ENCODE measurements at places on chromosomes 2 and 18.

- no peak for DNase-seq
Measured at GRCh38 chr18:59555995-59556659, 141.1 kb downstream of the CCBE1 start.

DNA sequence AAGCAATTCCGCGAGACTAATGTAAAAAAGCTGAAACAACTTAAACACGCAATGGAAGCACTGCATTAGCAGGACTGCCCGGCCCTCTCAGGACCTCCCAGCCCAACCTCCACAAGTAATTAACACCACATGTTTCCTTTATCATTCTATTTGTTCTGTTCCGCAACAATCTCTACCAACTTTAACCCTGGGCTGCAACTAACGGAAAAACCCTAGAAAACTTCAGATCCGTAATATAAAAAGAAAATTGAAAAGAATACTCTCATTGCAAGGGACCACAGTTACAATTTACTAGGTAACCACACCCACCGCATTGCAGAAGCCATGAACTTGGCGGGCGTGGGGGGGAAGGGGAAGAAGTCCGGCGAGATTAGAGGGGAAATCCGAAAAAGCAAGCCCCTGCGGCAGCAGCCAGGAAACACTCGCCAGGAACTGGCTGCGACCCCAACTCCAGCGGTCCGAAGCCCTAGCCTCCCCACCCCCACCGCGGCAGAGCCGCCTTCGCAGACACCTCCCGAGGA lies 1.2 kb downstream of the EPB41L3 start:
- DNase-seq = no peak

DNA sequence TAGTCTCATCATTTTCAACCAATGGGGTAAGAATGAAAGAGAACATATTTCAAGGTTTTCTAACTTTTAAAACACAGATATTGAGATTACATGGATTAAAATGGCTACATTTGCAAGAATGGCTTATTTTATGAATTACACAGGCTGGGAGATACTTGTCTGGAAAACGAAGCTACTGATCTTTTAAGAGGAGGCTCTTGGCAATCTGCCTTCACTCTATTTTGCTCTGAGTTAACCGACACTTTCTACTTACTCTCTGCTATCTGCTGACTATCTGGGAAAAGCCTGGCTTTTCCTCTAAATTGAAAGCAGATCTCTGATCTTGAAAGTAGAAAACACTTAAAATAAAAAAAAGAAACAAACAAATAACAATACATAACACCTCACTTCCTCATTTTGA lies 325.4 kb upstream of the LINC00305 start:
- DNase-seq = no peak

DNA sequence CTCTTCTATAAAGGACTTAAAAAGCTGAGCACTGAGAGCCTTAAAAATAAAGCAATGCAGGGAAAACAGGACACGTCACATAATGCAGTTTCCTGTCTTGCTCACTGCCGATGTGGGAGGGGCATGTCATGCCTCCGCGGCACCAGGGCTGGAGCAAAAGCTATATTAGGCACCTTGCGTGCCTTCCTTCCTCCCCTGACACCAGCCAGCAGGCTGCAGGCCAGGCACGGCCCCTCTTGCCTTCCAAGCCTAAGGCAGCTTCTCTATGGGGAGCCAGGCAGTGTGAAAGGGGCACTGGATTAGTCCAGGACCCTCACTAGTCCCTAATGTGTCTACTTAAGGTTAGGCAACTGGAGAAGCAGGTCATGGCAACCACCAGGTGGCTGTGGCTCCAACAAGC lies 26.3 kb downstream of the MRPL35 start:
- DNase-seq = no peak

DNA sequence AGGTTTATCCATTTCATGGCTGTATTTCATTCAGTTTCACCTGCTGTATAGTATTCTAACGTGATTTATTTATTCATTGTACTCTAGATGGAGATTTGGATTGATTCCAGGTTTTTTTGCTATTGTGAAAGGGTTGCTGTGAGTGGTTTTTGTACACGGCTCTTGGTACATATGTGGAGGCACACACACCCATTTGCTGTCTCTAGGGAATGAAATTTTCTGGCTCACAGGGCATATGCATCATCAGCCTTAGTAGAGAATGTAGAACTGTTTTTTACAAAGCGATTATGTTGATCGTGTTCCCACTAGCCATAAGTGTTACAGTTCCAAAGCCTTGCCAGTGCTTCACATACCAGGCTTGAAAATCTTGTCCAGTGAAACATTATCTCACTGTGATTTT lies 5.1 kb downstream of the SPTBN1 start:
- DNase-seq = no peak

GRCh38 chr2:28345619-28346018 lies 47.0 kb upstream of the FOSL2 start:
- no peak for DNase-seq

DNA sequence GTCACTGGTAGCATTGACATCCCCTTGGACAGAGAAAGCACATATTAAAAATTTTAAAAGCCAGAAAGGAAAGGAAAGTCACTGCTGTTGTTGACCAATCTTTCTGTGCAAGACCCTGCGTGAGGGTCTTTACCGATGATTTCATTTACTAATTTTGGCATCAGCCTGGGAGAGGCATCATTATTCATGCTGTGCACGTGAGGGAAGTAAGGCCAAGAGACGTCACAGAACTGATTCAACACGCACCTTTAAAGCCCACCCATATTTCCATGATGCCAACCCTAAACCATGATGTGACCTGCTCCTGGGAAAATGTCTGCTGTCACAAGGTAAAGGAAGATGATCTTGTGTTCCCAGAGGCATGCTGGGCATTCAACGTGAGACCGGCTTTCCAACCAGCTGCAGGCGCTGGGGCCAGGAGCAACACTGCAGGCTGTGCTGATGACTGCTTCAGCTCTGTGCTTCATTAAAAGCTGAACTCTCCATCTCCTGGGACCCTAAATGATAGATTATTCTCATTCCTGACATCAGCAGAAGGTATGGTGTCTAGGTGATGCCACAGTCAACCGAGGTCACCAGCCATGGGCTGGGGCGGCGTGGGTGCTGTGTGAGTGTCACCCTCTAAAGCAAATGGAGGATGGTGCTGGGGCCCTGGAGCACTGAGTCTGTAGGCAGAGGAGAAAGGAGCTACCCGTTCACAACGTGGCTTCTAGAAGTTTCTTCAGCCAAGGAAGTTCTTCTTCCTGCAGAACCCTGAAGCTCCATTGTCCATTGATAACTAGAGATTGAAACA lies 53.9 kb downstream of the TMEM18 start:
- DNase-seq = no peak

GRCh38 chr2:238449241-238449640 lies 22.5 kb downstream of the ASB1 start:
- DNase-seq = no peak

DNA sequence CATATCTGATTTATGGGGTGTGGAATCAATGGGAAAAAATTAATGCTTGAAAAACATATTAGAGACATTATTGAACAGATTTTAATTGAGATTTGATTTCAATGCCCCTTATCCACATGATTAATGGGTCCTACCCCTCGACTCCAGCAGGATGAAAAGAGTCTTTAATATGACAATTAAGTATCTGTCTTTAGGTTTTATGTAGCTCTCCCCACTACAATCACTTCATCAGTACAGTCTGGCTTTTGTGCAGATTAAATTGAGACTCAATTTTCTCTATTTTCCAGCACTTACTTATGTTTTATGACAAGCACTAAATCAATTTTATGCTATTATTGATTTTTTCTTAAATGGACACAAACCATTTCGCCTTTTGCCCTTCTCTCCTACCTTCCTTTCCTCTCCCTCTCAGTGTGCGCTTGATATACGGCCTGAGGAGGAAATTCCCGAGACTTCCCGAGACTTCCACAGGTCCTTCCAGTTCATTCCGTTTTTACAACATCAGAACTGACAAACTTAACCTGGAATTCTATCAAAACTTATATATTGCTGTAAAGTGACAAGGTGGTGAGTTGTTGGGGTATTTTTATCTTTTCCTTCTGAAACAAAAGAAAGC lies 555.1 kb upstream of the SALL3 start:
- no peak for DNase-seq

- DNase-seq = no peak
Measured at GRCh38 chr2:182816866-182817265, 49.6 kb downstream of the FRZB start.

DNA sequence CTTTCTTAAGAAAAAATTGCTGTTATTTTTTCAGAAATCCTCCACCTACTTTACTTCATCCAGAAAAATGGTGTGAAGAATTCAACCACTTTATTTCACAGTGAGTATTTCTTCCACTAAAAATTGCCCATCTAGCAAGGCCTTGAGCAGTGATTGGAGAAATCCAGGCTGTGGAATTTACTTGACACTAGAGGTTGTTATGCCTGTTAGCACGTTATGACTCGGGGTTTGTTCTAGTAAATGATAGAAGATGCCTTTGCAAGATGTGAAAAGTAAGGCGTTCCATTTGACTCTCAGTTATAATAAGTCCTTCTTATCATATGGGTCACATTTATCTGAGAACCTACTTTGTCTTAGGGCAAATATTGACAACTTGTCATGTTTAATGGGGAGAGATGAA lies 157.4 kb downstream of the MYO3B start:
- DNase-seq = no peak
